ENCODE measurements at places on chromosomes 13 and 19.

DNA sequence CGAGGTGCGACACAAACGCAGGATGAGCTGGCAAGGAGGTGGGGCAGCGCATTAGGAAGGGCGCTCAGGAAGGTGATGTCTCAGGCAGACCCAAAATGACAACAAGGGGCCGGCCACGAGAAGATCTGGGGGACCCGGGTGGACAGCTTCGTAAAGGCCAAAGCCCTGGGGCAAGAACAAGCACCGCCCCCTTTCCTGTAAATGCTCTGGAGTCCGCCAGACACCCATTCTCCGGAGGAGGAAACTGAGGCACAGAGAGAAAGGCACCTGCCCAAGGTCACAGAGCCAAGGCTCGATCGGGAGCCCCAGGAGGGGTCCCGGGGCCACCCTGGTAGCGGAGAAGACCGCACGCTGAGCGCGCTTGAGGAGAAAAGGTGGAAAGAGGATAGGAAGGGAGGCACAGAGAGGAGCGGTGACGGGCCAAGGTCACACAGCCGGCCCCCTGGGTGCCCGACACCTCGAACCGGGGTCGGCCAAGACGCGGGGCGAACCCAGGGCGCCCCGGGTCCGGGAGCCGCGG, 571 bp downstream of the SAFB2 start:
- no peak for DNase-seq

DNA sequence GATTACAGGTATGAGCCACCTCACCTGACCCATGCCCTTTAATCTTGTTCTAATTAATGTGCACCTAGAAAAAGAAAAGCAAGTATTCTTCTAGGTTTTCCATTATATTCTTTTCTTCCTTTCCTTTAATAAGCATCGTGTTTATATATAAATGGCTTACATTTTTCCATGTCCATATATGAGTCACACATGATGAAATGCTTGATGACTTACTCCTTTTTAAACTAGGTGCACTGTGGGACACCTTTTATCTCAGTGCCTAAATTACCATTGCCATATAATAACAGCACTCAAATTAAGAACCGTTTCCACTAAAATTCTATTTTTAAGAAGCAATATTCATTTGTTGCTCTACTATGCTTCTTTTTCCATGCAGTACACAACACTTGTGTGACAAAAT, 363.3 kb downstream of the LIG4 start:
- DNase-seq: no peak

- DNase-seq: no peak
Measured at GRCh38 chr13:75102001-75102716, 379.8 kb downstream of the TBC1D4 start.

DNA sequence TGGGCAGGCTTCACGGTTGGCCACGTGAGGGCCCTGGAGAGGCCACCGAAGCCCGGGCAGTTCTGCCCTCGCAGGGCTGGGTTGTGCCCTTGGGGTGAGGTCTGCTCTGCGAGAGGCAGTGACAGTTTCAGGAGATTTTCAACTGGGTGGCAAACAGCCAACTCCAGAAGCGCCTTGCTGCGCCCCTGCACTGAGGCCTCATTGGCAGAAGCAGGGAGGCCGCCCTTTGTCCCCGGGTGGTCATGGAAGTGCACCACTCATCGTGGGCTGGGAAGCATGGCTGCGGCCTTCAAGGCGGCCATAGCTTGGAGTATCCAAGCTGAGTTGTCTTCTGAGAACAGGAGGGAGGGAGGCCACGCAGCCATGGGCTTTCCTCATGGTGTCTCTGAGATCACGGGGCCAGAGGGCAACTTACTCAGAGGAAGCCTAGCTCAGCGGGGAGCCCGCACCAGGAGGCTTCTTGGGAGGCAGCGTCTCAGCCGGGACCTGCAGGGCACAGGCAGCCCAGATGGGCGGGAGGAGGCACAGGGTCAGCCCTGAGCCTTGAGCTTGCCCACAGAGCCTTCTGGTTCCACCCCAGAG, 14.8 kb downstream of the PLEKHJ1 start:
- DNase-seq: no peak

GRCh38 chr19:17648097-17648660, 40.0 kb downstream of the UNC13A start:
- no peak for DNase-seq

GRCh38 chr19:33394006-33394722, 20.7 kb downstream of the CEBPG start:
- DNase-seq: peak; percentile 65

GRCh38 chr13:113283904-113284303, 13.1 kb upstream of the LAMP1 start:
- DNase-seq: no peak

- no peak for DNase-seq
Measured at GRCh38 chr19:2332341-2333026, 4.0 kb downstream of the SPPL2B start.

Measured in tibial nerve (tissue), 4 donors.